Glutamatergic neuron (in vitro differentiated cells): ENCODE measurements at places on chromosomes 5 and 9. TPM values are rescaled to one million over a fixed set of nuclear protein-coding genes. Genes with fewer than 3 reads are reported as not detected.

Gene QRFP
- total RNA-seq = not detected

DNA sequence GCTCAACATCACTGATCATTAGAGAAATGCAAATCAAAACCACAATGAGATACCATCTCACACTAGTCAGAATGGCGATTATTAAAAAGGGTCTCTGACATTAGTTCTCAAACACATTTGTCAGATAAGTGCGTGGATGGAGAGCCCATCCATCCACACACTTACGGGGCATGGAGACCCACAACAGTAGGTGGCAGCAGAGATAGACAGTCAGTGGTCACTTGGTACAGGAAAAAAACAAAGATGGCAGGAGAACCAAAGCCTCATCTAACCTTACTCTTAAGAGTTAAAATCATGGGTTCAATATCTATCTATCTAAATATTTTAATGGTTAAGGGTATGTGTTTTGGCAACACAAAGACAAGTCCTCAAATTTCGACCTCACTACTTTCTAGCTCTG is 1378.7 kb upstream of the C9orf72 start:
- no peak for DNase-seq

- DNase-seq = no peak
Observed at GRCh38 chr5:38534156-38534453, 22.3 kb downstream of the LIFR start.

- DNase-seq = no peak
Observed at GRCh38 chr5:90479611-90480385, 5.1 kb downstream of the POLR3G start.

DNA sequence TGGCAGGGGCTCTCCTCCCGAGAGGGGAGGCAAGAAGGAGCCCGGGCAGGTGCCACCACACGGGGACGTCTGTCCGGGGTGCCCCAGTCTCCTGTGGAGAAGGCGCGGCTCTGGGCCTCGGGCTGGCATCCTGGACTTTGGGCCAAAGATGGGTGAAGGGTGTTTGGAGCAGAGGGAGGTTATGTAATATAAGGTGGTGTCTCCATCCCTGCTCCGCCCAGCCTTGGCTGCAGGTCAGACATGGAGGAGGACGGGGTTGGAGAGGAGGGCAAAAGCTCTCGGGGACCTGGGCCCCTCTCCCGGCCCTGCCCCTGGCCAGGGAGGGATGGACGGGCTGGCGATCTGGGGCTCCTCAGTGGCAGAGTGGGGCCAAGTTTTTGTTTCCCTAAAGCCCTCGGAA is 1.2 kb upstream of the SOHLH1 start:
- no peak for DNase-seq

GRCh38 chr5:36502608-36503007 is 103.8 kb upstream of the SLC1A3 start:
- DNase-seq = no peak

Gene CCDC192
- not detected for total RNA-seq

Gene AK6
- 17.6 TPM for total RNA-seq

Gene CFAP157
- 0.61 TPM for total RNA-seq

DNA sequence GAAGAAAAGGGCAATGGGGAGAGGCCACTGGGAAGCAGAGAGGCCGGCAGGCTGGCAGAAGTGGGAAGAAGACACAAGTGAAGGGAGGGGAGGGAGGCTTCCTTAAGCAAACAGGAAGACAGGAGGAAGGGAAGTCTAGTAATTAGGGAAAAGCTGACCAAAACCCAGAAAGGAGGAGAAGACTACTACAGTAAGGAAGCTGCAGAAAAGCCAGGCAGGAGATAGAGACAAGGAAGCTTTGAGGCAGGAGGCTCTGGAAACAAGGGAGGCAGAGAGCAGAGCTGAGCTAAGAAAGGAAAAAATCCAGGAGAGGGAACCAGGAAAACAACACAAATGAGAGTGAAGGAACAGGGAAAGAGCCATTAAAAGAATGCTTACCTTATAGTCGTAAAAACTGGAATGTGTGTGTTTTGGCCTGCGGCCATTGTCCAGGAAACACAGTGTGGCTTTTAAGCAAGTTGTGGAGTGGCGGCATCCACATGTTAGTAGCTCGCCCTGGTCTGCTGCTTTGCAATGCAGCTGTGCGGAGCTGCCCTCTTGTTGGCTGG is 317.1 kb upstream of the CLINT1 start:
- DNase-seq = no peak

GRCh38 chr5:14650052-14650451 is 14.5 kb upstream of the OTULIN start:
- DNase-seq = no peak

Gene SLC6A18
- not detected for total RNA-seq

- DNase-seq = no peak
Observed at GRCh38 chr9:136567651-136568287, 21.9 kb upstream of the NOTCH1 start.

DNA sequence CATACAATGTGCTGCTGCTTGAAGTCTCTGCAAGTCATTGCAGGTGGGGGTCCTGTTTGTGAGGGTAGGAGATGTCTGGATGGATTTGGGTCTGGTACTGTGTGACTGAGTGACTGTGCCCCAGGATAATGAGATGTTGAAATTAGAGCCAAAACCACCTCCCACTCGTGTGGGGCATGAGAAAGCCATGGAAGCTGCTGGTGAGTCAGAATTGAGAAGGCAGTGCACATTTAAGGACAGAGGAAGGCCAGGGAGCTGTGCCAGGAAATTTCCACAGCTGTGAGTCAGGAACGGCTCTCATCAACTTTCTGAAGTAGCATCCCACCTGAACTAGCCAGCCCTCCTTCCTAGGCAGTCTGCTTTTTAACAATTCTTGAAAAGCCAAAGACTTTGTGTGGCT is 229.8 kb downstream of the DRD1 start:
- no peak for DNase-seq

- DNase-seq = no peak
Observed at GRCh38 chr9:114616684-114617520, 5.8 kb downstream of the TMEM268 start.

GRCh38 chr5:153530357-153531143 is 40.1 kb downstream of the GRIA1 start:
- DNase-seq = no peak

DNA sequence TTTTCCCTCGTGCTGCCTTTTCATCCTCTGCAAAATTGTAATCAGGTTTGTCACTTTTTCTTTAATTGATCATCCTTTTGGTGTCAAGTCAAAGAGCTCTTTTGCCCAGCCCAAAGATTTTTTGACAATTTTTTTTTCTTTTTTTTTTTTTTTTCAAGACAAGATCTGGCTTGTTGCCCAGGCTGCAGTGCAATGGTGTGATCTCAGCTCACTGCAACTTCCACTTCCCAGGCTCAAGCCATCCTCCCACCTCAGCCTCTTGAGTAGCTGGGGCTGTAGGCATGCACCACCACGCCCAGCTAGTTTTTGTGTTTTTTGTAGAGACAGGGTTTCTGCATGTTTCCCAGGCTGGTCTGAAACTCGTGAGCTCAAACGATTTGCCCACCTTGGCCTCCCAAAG is 36.7 kb downstream of the CDK7 start:
- DNase-seq = no peak

DNA sequence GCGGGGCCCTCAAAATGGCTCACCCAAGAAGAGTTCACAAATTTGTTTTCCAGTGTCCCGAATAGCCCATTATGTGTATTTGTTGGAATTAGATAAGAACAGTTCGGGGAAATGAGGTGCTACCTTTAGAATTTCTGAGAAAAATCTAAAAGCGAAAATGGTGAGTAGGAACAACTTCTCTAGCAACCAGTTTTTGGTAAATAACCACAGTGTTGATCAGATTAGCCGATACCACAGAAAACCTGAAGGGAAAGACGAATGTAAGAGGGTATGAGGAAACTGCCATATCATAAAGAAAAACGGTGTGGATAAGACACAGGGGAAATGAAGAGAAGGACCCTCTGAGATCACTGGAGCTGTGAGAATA is 31.0 kb downstream of the ADAM19 start:
- DNase-seq = no peak

Gene FLT4
- 0.17 TPM for total RNA-seq

GRCh38 chr5:36300927-36301540 is 668 bp downstream of the RANBP3L start:
- DNase-seq = no peak

- DNase-seq = peak; percentile 32
Observed at GRCh38 chr9:38226491-38226951, 157.5 kb upstream of the SHB start.

Gene PCDHA9
- total RNA-seq = 18.9 TPM

- no peak for DNase-seq
Observed at GRCh38 chr5:156685481-156685880, 164.6 kb upstream of the PPP1R2B start.

DNA sequence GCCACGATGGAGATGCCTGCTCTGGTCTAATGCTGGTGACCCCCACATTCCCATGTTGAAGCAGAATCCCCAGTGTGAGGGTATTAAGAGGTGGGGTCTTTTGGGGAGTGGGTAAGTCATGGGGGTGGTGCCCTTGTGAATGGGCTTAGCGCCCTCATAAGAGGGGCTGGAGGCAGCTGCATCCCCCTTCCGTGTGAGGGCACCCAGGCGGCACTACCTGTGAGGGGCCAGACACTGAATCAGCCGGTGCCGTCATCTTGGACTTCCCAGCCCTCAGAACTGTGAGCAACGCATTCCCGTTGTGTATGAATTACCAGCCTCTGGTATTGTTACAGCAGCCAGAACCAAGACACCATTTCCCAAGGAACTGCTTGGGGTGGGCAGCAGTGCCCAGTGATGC is 27.0 kb upstream of the RNF130 start:
- DNase-seq = no peak

GRCh38 chr5:39226100-39226451 is 6.7 kb upstream of the FYB1 start:
- DNase-seq = no peak

DNA sequence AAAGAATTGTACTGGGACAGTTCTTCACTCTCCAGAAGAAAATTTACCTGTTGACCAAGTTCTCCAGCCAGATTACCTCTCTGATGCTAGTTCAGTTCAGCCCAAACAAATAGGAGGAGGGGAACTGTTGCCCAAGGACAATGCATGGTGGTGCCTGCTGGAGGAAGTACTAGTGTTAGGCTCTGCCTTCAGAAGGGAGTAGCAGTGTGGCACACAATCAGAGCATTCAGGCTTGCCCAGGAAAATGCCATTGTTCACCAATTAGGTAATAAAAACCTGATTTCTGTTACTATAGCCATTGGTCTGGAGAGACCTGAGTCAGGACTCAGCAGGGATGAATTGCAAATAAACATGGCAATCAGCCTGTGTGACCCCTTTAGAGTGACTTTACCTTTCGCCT is 720.8 kb upstream of the ZNF608 start:
- no peak for DNase-seq

DNA sequence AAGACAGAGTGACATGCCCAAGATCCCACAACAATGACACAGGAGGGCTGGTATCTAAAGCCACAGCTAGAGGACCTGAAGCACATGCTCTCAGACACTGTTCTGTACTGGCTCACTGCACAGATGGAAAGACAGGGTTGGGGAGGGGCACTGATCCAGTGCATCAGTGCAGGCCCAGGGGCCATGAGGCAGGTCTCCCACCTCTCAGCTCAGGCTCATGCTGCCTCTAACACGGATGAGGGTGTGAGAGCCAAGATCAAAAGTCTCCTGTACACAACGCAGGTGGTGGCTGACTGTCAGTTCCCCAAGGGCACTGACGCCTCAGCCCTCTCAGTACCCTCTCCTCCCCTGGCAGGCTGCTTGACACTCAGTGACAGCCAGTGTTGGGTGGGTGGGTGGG is 10.9 kb downstream of the RAPGEF1 start:
- peak; percentile 36 for DNase-seq

Gene ENTR1
- total RNA-seq = 61.2 TPM

DNA sequence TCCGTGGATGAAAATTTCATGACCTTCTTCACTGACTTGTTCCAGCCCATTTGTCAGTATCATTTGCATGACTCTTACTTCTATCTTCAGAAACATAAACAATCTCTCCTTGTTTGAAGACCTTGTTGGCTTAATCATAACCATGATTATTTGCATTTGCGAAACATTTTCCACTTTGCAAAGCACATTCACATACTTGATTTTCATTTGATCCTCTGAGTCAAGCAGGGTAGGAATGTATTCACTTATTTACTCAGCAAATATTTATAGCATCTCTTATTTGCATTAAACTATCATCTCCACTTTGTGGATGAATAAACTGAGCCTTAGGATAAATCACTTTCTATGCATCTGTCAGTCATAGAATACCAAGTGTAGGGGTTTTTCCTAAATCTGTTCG is 343.0 kb upstream of the SGCD start:
- no peak for DNase-seq

Gene GABRA6
- total RNA-seq = not detected
